Stimulated activated CD8-positive, alpha-beta memory T cell treated with anti-CD3 and anti-CD28 coated beads, Interleukin-7, amount 100 ng/mL, for 48 hours (primary cell): ENCODE measurements at places on chromosomes 3 and 15.

- no peak for DNase-seq
Observed at GRCh38 chr3:18224426-18224825, 200.7 kb downstream of the SATB1 start.

DNA sequence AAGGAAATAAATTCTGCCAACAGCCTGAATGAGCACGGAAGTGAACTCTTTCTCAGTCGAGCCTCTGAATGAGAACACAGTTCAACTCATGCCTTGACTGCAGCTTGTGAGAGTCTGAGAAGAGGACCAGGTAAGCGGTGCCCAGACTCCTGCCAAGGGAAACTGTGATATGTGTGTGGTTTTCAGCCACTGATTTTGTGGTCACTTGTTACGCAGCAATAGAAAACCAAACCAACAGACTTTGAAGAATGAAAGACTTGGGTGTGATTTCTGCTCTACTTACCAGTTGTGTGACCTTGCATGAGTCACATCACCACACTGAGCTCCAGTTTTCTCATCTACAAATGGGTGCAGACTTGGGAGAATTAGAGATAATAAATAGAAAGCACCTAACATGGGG, 30.6 kb upstream of the FAM107A start:
- no peak for DNase-seq

GRCh38 chr3:181929501-181929900, 217.8 kb downstream of the SOX2 start:
- no peak for DNase-seq

GRCh38 chr3:186052096-186052840, 56.6 kb downstream of the ETV5 start:
- no peak for DNase-seq

GRCh38 chr15:67196672-67197363, 57.6 kb downstream of the AAGAB start:
- no peak for DNase-seq

GRCh38 chr3:99903869-99904268, 86.2 kb downstream of the CMSS1 start:
- DNase-seq = no peak

DNA sequence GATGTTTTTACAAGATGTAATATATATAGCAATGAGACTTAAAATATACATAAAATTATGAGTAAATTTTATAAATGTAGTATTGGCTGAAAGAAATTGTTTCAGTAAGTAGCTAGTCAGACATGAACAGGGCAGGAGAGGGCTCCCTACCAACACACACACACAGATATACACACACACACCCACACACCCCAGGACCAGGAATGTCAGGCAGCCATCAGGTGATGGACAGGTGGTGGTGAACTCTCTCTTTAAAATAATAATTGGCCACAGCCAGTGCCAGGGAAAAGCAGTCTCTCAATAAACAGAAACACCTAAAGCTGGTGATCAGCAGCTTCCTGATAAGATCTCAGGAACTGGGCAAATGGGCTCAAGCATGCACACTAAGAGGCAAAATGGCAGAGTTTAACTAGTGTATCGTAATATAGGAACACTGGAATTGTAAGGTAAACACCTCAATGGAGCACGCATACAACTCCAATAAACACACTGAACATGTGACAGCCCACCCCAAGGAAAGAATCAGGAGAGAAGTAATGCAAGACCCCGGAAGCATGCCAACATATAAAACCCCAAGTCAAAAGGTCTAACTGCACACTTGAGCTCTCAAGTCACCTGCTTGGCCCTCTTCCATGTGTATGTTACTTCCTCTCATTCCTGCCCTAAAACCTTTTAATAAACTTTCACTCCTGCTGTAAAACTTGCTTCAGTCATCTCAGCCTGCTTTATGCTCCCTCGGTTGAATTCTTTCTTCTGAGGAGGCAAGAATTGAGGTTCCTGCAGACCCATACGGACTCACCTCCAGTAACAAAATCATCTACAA, 1034.1 kb upstream of the SEMA6D start:
- no peak for DNase-seq

- no peak for DNase-seq
Observed at GRCh38 chr3:36876181-36876936, 68.5 kb downstream of the TRANK1 start.

DNA sequence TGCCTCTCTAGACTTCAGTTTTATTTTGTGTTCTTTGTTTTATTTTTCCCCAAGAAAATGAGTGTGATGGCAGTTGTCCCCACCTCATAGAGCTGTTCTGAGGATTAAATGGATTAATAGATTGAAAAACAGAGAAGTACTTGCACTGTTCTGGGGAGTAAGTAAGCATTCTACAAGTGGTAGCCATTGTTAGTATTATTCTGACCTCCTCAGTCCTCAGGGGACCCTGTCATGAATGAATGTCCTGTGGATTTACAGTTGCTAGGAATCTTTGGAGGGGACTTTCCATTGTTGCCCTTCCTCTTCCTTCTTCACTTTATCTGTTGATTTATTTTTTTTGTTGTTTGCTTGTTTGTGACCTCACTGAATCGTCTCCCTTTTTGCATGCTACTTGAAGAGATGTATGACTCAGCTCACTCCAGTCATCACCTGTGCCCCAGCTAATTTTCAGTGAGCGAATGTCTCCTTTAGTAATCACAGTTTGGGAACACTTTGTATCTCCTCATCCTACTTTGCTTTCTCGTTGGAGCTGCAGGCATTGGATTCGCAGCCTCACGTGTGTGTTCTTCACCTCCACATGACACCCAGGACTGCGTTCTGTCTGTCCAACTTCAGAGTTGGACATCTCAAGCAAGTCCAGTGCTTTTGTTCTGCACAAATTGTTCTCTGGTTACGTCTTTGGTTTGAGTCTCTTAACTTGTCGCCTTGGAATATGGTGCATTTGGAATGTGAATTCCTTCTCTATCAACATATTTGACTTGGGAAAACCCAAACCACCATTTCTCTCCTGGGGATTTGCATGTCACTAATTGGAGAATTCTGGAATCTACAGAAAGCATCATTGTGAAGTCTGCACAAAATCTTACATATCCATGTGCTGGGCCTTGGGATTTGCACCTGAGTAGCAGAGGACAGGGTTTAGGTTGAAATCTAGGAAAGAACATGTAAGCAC, 54.5 kb downstream of the LRTM1 start:
- no peak for DNase-seq

DNA sequence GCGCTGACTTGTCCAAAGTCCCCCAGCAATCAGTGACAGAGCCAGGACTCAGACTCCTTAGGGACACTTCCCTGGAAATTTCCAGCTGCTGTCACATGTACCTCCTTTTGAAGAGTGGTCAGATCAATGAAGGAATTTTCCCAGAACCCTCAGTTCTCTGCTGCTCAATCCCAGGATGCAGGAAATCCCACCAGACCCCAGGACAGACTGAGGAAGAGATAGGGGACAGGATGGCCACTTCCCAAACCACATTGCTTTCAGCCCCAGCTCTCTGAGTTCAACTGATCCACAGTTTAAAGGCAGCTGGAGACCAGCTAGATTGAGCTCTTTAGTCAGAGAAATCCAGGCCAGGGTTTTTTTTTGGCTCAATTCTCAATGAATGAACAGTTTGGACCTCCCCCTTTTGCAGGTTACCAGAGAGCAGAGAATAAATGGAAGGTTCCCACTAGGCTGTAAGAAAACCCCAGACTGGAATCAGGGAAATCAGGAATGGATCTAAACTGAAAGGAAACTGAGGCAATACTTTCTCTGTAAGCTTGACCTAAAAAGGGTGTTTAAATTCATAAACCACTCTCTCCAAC, 1.5 kb downstream of the CYP1A1 start:
- no peak for DNase-seq
